Stimulated activated CD4-positive, alpha-beta T cell treated with anti-CD3 and anti-CD28 coated beads, Interleukin-4, amount 100 ng/mL, for 4 hours (primary cell): ENCODE measurements at places on chromosomes 7 and 10.

DNA sequence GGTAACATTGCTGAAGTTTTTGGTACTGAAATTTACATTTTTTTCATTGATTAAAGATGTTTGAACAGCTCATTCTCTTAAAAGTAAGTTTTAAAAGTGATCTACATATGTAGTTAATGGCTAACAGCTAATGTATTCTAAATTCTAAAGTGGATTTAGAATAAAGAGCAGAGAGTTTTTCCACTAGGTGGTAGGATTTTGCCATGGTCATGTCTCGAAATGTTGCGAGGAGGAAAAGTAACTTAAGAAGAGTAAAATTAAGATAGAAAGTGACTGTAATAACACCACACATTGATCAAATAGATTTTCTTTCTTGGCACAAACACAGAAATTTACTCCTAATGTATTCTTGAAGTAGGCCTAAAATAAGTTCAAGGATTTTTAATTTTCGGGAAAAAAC, 19.8 kb downstream of the LSMEM1 start:
- DNase-seq: no peak

- DNase-seq: no peak
Observed at GRCh38 chr10:14705548-14706230, 69.0 kb downstream of the FAM107B start.

- DNase-seq: no peak
Observed at GRCh38 chr10:32317795-32318357, 29.1 kb downstream of the EPC1 start.

- no peak for DNase-seq
Observed at GRCh38 chr7:106313456-106313901, 28.7 kb upstream of the NAMPT start.

DNA sequence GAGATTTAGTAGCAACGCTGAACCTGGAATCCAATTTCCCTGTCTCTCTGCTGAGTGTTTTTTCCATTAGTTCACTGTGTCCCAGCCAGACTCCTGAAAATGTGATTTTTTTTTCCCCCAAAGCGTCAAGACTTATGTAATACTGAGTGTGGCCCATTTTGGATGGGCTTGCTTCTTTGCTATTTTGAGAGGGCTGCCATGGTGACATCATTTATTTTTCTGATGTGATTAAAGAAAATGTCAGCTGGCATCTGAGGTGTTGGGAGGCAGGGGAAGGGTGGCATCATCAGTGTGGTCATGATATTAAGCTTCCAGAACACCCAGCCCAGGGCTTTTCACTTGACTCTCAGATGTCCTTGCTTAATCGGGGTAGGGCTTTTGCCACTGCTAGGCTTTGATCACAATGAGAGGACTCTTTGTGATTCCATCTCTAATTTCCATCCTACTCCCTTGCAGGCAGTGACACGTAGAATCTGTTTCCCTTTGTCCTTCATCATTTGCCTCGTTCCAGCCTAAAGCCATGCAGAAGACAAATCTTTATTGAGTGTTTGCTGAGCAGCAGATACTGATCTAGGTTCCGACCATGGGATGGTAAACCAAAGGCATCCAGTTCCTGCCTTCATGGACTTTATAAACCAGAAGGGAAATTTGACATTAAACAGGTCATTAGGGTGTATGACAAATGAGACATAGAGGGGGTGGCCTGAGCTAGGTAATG, 7.4 kb downstream of the ZNF365 start:
- no peak for DNase-seq

GRCh38 chr7:38020121-38020785, 99.8 kb downstream of the EPDR1 start:
- DNase-seq: no peak

- DNase-seq: no peak
Observed at GRCh38 chr7:47485640-47486435, 96.1 kb downstream of the TNS3 start.

GRCh38 chr7:54543051-54543488, 895 bp downstream of the VSTM2A start:
- DNase-seq: no peak

- no peak for DNase-seq
Observed at GRCh38 chr7:118580743-118581382, 356.4 kb downstream of the ANKRD7 start.

- DNase-seq: no peak
Observed at GRCh38 chr10:69726850-69727249, 74.9 kb upstream of the COL13A1 start.

GRCh38 chr7:33300131-33300530, 170.8 kb downstream of the BBS9 start:
- DNase-seq: no peak

- no peak for DNase-seq
Observed at GRCh38 chr7:7581531-7582179, 15.0 kb downstream of the MIOS start.

GRCh38 chr7:28483908-28484605, 71.7 kb downstream of the CREB5 start:
- DNase-seq: no peak

- DNase-seq: no peak
Observed at GRCh38 chr7:150503581-150503980, 11.1 kb upstream of the GIMAP7 start.

- DNase-seq: no peak
Observed at GRCh38 chr10:58662314-58662713, 149.6 kb downstream of the BICC1 start.

GRCh38 chr10:133315847-133316246, 7.1 kb downstream of the ZNF511 start:
- DNase-seq: no peak

- DNase-seq: no peak
Observed at GRCh38 chr7:44062180-44062902, 3.0 kb downstream of the PGAM2 start.

- no peak for DNase-seq
Observed at GRCh38 chr7:13524076-13524475, 465.4 kb downstream of the ETV1 start.

DNA sequence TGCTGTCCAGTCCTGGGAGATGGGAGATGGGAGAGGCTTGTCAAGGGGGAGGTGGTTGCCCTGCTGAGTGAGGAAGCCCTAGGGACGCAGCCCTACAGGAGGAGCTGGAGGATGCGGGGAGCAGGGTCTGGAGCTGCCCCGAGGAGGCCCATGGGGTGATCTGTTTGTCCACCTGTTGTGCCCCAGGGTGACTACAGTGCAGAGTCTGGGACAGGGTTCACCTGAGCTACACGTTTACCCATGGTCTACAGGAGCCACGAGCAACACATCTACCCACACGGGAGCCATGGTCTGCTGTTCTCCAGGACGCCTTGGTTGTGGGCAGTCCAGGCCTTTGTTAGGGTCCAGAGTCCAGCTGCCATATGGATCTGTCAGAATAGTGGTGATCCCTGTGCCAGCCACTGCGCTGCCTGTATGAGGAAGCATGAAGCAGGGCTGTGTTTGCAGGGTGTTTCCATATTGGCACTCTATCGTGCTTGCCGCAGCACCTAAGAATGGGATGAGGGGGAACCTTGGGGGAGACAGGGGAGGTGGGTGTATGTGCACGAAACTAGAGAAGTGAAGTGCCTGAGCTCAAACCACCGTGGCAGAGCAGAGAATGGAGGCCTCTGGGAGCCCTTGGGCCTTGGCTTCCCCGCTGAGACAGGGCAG, 23.7 kb downstream of the ZNF775 start:
- no peak for DNase-seq

DNA sequence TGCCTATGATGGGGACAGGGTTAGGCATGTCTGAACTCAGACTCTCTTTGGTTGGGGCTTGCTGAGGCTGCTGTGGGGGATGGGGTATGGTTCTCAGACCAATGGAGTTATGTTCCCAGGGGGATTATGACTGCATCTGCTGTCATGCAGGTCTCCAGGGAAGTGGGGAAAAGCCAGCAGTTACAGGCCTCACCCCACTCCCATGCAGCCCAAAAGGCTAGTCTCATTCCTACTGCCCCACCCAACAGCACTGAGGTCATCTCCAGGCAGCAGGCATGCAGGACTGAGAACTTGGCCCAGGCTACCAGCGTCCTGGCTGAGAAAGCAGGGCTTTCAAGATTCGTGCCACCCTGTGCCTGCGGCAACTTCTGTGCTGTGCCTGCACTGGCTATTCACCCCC, 373.3 kb downstream of the HTR7 start:
- DNase-seq: no peak

DNA sequence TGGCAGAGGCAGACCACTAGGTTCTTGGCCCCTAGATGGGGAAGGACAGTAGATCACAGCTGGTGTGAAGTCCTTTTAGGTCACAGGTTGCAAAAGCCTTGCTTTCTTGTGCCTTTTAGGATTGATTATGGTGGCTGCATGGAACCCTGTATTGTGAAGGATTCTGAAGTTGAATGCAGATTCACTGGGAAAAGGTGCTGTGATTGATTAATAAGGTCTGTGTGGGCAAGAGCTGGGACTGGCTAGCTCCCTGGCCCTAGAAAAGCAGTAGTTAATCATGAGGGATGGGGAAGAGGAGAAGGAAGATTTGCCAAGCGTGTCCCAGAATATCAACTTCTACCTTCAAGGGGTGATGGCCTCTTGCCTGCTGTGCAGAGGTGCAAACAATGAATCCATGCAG, 105.5 kb downstream of the CDH23 start:
- DNase-seq: no peak

DNA sequence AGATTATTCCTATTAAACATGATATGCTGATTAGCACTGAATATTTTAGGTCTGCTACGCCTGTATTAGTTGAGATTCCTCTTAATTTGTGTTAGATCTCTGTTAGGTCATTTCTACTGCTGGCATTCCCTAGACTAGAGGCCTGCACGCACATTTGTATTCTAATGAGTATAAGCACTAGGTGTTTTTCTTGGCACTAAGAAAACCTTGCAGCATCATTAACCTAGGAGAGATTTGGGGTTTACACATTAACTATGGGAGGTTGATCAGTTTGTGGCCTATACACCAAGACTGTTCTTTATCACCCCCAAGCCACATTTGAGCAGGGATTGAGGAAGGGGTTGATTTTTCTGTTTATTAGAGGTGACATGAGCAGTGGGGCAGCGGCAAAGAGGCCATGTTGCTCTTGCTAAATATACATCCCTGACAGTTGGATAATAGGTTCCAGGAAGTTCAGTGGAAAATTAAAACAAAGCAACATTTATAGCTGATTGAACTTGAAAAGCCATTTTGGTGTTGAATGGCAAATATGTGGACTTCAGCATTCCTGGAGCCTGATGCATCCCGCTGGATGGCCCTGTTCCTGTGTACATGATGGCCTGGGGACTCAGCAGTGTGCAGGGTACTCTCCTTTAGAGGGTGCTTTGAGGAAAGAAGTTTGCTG, 65.2 kb downstream of the GBF1 start:
- DNase-seq: no peak

DNA sequence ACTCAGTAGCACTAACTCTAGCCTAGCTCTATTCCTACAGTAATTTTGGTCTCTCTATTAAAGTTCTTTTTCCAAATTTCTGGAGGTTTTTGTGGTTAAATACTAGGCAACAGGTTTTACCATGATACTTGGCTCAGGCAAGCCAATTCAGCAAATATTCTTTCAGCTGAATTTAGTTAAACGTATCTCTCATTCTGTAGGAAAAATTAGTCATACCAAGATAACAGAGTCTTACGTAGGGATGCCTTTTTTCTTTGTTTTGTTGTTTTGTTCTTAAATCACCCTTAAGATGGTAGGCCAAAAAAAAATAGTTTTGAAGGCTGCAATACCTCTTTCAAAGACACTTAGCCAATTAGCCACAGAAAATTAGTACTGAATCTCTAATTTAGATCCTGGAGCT, 180.5 kb downstream of the MAGI2 start:
- no peak for DNase-seq

DNA sequence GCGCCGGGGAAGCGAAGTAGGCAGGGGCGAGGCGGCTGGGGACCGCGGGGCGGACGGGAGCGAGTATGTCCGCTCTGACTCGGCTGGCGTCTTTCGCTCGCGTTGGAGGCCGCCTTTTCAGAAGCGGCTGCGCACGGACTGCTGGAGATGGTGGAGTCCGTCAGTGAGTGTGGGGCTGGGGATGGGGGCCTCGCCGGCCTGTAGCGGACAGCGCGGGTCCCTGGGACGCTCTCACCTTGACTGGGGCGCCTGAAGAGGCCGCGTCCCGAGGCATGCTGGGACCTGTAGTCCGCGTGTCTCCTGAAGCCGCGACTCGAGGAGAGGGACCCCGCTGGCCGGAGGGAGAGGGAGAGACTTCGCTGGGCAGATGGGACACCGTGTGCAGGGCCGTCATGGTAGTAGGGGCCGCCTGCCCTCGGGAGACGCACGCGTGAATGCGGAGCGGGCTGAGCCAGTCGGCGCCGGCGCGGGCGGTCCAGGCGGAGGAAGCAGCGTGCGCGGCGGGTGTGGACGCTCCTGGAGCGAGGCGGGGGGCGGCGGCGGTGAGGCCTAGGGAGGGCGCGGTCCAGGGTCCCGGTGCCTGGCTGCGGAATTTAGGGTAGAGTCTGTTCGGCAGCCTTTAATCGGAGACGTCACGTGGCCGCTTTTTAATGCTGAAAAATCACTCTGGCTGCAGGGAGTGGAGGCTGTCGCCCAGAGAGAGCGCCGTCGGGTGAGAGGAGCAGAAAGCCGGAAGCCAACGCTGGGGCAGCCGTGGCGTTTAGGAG, at the start of gene NDUFB2:
TSS of gene NDUFB2 (plus strand) at position 29 of the 767 bp plus-strand sequence. CDS start at position 66, 37 bp downstream.
- peak; percentile 96 for DNase-seq

- no peak for DNase-seq
Observed at GRCh38 chr7:29588212-29588611, 24.6 kb downstream of the PRR15 start.

DNA sequence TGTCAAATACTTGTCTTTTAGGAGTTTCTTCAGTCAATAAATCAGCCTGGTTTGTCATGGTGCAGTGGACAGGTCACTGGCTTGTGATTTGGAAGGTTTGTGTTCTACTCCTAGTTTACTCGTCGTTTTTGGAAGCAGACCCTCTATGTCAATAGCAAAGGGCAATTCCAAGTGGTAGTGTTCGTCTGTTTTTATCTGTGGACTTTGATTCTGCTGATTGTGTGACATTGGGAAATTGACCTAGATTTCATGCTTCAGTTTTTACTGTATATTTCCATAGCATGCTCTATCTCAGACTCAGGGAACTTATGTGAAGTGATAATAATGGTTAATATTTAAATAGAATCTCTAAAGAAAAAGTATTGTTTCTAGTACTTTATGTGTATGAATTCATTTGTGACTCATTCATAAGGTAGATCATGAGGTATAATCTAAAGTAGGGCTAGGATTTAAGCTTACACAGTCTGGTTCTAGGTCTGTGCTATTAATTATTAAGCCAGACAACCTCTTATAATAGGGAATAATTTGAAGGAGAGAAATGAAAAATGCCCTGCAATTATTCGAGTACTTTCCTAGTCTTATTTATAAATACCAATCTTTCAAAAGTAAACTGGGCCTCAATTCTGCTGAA, 198.1 kb downstream of the REEP3 start:
- DNase-seq: no peak

DNA sequence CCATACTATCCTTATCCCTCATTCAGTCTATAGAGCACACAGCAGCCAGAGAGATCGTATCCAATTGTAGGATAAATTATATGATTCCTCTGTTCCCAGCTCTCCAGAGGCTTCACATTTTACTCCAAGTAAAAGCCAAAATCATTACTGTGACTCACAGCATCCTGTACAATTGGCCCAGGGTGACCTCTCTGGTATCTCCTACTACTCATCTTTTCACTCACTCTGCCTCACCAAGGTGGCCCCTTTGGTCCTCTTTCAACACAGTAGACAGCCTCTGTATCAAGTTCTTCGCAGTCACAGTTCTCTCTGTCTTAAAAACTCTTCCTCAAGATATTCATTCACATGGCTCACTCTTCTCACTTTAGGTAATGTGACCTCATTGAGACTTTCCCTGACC, 72.6 kb upstream of the LSM8 start:
- no peak for DNase-seq

- no peak for DNase-seq
Observed at GRCh38 chr10:78744056-78744455, 324.7 kb upstream of the ZMIZ1 start.

GRCh38 chr10:124252097-124252715, 158.8 kb upstream of the CHST15 start:
- DNase-seq: no peak
